ENCODE measurements at places on chromosomes 1 and 21.

DNA sequence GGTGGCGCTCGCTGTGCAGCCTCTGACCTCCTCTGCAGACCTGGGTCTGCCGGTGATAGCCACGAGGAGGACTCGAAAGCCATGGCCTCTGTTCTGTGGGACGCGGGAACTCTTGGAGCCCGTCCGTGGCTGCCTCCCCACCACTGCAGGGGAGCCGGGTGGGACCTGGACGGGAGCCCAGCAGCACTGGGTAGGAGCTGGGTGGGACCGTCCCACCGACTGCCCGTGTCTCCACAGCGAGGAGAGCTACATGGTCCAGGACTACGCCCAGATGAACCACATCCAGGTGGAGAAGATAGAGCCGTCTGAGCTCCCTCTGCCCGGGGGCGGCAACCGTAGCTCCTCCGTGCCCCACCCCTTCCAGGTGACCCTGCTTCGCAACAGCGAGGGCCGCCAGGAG, 23.7 kb downstream of the ARHGEF16 start:
- no peak for DNase-seq

GRCh38 chr1:51819810-51820209, 58.7 kb downstream of the NRDC start:
- DNase-seq = no peak

- no peak for DNase-seq
Observed at GRCh38 chr1:62315387-62315786, 3.8 kb downstream of the KANK4 start.

GRCh38 chr1:173520799-173521198, 43.7 kb downstream of the PRDX6 start:
- DNase-seq = no peak

- no peak for DNase-seq
Observed at GRCh38 chr1:29475326-29475725, 239.0 kb downstream of the PTPRU start.

DNA sequence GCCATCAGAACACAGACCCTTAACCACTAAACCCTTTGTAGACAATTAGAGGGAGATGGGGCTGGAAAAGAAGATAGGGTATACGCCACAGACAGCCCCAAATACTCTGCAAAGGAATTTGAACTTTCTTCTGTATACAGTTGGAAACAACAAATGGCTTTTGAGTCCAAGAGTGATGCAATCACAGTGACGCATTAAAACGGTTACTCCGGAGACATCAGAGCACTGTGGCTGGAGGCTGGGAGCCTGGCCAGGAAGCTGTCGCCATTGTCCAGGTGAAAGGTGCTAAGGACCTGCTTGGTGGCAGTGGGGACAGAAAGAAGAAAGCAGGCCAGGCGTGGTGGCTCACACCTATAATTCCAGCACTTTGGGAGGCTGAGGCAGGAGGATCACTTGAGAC, 4.2 kb downstream of the FLAD1 start:
- DNase-seq = no peak

DNA sequence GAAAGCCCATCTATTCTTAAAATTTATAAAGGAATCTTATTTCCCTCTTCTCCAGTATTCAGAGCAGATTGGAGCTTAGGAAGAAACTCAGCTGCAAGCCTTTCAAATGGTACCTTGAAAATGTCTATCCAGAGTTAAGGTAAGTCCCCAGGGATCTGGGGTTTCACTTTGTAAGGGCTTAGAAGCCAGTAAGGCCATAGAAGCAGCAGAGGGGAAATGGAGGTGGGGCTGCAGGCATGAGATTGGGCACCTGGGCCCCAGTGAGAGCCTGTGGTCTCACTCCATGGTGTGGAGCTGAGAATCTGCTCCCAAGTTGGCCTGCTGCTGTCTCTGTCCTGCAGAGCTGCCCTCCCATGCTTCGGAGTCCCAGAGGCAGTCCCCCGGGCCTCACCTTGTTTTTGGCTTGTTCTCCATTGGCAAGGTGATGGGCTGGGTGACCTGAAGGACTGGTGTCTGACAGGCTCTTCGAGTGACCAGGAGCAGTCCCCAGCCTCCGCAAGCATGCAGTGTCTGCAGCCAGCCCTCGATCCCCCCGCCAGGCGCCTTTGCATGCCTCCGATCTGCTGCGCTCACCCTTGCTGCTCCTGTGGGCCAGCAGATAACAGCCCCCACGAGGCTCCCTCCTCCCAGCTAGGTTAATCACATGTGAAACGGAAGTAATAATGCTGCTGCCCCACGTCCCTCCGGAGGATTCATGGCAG, 163.1 kb downstream of the PGBD5 start:
- no peak for DNase-seq

- no peak for DNase-seq
Observed at GRCh38 chr1:173337126-173337525, 130.0 kb upstream of the TNFSF4 start.

DNA sequence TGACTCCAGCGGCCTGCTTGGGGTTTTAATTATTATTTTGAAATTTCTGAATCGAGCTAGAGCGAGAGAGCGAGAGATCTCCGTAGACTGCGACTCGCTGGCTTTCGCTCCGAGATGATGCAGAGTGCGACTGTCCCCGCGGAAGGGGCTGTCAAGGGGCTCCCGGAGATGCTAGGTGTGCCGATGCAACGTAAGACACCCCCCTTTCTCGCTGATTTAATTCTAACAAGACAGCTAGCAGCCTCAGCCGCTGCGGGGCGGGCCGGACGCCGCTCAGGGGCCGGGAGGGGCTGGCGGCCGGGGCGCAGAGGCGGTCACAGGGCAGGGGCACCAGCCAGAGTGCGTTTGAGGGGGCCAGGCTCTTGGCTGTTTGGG, 339 bp downstream of the LHX4 start:
- no peak for DNase-seq
